ENCODE measurements at places on chromosomes 13 and 19.

- DNase-seq: no peak
Measured at GRCh38 chr13:111368091-111368490, 47.6 kb downstream of the TEX29 start.

- no peak for DNase-seq
Measured at GRCh38 chr19:2221250-2221831, 14.8 kb downstream of the PLEKHJ1 start.

GRCh38 chr13:28611654-28612131, 47.2 kb upstream of the POMP start:
- DNase-seq: no peak

DNA sequence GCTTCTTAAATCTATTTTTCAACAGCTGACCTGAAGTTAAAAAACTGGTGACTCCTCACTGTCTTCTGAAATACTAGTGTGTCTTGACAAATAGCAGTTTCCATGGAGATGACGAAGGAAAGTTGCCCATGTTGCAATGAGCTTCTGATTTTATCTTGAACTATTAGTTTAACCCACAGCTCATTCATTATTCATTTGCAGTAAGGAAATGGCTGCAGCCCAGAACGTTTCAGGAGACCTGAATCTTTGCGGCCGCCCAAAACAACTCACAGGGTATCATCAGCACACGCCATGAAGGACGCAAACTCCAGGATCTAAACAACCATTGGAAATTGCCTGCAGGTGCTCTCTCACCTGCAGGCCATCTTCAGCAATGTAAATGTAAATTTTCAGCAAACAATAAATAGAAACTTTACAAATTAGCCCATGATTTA, 142.5 kb downstream of the DCLK1 start:
- DNase-seq: no peak

GRCh38 chr19:37007587-37008220, 70.5 kb upstream of the ZNF420 start:
- DNase-seq: no peak

- no peak for DNase-seq
Measured at GRCh38 chr19:55831846-55832245, at the start of gene NLRP11. NLRP11 (minus strand) TSS chr19:55831999; CDS start chr19:55818174, 13,825 bp downstream.

DNA sequence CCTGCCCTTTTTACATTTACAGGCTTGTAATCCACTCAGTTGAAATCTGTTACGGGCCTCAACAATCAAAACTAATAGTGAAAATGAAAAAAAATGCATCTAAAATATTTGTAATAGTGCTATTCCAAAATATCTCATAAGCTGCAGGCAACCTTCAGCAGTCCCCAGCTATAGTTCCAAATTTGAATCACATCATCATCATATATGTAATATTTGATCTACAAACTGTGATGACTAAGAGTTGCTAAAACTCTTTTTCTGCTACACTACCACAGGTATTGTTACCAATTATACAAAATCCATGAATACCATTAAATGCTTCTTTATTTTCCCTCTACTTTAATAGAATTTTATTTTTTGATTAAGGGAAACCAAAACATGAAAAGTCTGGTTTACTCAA, 121.4 kb upstream of the RFC3 start:
- DNase-seq: no peak

- DNase-seq: no peak
Measured at GRCh38 chr13:46295491-46296114, 83.9 kb downstream of the LRRC63 start.

DNA sequence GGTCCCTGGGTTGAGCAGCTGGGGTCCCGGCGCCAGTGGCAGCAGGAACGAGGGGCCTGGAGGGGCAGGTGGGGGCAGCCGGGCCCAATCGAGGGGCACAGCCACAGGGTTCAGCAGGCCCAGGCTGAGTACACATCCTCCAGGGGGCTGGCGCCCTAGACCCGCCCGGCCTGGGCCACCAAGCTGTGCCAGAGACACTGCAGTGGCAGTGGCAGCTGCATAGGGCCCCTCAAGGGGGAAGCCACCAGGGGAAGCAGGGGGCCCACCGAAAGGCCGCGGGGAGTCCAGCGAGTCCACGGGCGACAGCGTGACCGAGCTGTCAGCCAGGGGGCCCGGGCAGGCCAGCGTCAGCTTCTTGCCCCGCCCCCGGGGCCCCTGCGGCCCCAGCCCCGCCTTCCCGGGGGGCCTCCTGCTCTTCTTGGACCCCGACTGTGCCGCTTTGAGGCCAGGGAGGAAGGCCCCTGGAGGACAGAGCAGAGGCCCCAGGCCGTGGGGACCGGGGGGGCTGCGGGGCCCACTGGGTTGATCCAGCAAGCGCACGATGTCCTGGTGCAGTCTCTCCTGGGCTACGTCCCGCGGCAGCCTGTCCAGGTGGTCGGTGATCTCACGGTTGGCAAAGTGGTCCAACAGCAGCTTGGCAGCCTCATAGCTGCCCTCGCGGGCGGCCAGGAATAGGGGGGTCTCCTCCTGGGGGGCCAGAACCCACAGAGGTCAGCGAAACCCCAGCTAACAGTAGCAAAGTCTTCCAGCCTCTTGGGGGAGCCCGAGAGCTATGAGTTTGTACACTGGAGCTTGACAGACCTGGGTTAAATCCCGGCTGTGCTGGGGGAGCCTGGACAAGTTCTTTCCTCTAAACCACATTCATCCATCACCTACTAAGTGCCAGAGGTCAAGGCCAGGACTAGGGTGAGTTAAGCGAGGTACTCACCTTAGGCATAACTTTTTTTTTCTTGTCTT, 39.5 kb downstream of the NOTCH3 start:
- DNase-seq: peak; percentile 57

DNA sequence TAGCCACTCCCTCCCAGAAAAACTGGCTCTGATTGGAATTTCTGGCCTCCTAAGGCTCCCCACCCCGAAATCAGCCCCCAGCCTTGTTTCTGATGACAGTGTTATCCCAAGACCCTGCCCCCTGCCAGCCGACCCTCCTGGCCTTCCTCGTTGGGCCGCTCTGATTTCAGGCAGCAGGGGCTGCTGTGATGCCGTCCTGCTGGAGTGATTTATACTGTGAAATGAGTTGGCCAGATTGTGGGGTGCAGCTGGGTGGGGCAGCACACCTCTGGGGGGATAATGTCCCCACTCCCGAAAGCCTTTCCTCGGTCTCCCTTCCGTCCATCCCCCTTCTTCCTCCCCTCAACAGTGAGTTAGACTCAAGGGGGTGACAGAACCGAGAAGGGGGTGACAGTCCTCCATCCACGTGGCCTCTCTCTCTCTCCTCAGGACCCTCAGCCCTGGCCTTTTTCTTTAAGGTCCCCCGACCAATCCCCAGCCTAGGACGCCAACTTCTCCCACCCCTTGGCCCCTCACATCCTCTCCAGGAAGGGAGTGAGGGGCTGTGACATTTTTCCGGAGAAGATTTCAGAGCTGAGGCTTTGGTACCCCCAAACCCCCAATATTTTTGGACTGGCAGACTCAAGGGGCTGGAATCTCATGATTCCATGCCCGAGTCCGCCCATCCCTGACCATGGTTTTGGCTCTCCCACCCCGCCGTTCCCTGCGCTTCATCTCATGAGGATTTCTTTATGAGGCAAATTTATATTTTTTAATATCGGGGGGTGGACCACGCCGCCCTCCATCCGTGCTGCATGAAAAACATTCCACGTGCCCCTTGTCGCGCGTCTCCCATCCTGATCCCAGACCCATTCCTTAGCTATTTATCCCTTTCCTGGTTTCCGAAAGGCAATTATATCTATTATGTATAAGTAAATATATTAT, 6.1 kb downstream of the FOSB start:
- no peak for DNase-seq

- peak; percentile 3 for DNase-seq
Measured at GRCh38 chr13:51913421-51914136, 51.8 kb downstream of the CCDC70 start.

- no peak for DNase-seq
Measured at GRCh38 chr19:4108767-4109625, 14.9 kb downstream of the MAP2K2 start.

DNA sequence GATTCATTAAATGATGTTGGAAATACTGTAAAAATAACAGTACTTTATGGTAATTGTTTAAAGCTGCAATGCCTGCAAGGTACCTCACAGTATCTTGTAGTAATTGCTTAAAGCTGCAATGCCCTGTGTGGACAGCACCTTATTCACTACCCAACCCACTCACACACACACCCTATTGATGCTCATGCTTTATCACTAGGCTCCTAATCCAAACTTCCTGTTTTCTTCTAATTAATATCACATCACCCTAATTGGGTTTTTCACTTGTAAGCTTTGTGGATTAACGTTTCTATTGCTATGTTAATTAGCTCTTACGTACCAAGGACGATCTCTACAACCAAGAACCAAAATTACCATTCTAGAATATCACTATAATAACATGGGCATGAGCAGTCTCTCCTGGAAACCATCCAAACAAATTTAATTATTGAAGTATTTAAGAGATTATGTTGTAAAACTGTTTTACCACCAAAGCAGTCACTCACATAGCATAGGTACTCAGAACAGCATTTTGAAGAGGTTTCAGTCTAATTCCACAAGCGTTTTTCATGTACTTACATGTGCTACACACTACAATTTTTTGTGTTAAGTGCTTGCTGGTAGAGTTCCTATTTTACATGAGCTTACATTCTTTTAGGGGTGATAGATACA, 303.8 kb downstream of the PCDH9 start:
- DNase-seq: peak; percentile 46

GRCh38 chr13:31409678-31410356, 210.0 kb downstream of the B3GLCT start:
- no peak for DNase-seq

- no peak for DNase-seq
Measured at GRCh38 chr19:7301525-7301924, 7.3 kb upstream of the INSR start.

DNA sequence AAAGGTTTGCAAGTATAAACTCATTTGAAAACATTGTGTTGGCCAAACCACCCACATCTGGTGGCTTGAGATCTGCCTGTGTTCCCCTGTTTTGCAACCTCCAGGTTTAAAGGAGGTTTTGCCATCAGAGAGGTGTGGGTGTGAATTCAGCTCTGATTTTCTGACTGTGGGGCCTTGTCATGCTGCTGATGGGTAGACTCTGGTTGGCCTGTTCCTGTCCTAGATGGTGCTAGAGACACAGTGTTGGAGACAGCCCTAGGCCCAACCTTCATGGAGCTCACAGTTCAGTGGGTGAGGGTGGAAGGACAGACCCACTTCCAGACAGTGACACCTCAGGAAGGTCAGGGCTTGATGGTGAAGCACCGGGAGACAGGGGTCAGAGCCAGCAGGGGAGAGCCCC, 7.5 kb downstream of the RAB4B start:
- no peak for DNase-seq

GRCh38 chr13:53138376-53139036, 109.9 kb downstream of the OLFM4 start:
- no peak for DNase-seq

DNA sequence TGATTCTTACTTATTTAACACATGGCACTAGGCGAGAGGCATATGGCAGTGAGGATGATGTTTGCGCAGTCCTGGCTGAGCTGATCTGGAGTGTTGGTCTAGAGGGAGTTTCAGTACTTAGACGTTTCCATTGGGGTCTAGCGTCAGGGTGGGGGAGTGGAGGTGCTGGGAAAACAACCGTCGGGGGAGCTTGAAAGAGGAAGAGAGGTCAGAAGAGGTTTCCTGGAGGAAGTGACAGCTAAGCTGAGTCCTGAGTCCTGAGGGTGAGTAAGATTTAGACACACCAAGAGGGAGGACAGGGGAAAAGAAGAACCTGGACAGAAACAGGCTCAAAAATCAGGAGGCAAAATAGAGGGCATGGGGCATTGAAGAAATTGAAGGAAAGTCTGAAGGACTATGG, 81.4 kb downstream of the ALOX5AP start:
- DNase-seq: no peak

DNA sequence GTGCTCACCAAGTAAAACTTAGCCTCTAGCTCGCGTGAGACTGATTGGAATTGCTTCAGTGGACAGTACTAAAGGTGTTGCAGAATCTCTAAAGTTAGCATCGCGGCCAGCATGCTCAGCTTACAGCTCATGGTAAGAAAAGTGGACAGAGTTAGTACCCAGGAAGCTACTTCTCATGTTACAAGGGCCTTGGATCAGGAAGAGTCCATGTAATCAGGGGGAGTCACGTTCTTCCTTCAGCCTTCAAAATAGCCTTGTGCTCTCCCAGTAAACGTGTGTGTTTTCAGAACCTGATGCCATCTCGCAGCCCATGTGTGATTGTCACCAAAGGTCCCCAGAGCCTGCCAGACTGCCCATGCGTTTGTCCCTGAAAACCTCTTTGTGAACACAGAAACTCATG, 195.8 kb upstream of the RNF113B start:
- DNase-seq: no peak

DNA sequence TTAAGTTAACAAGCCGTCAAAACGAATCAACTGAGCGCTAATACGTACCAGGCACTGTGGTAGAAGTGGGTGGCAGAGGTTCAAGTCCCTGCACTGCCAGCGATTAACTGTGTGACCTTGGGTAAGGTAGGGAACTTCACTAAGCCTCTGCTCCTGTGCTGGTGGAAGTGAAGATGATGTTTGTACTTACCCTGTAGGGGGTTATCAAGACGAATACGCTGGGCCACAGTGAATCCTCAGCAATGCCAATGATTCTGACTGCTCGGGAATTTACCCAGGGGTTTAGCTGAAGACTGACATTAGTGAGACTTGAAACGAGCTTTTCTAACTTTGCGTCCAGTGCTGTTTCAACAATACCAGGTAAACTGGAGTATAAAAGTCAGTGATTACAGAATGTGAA, 305.3 kb downstream of the FGF9 start:
- DNase-seq: no peak

DNA sequence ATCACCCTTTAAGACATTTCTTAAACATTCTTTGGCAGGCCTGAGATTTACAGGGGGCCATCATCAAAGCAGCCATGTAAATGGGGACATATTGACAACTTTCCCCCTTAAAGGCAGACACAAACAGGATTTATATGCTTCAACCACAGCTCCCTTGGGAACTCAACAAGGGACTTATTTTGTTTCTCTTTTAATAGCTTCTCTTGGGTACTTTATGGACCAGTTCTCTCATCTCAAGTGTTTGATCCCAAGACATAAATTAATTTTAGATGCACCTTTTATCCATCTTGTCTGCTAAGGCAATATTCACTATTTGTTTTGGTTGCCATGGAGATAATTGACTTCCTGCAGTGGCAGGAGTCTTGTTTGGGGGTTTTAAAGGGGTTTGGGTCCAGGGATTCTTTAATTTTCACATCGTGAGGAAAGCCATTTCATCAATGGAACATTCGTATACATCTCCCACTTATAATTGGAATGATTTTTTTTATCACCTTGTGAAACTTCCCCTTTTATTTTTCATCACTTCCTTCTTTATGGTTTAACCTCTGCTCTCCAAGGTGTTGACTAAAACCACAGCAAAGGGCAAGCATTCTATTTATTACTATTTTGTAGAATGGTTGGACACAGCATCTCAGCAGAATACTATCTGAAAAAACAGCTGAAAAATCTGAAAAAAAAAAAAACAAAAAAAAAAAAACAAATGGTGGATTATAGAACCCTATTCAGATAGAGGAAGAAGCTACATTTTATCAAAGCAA, 726.0 kb downstream of the DIAPH3 start:
- no peak for DNase-seq

GRCh38 chr13:57017357-57017756, 123.4 kb upstream of the PRR20A start:
- no peak for DNase-seq

GRCh38 chr13:58876473-58876872, 1244.9 kb downstream of the PCDH17 start:
- no peak for DNase-seq

GRCh38 chr19:7521551-7522071, 813 bp upstream of the MCOLN1 start:
- DNase-seq: no peak

GRCh38 chr13:110108348-110109139, 198.4 kb downstream of the COL4A1 start:
- DNase-seq: no peak

GRCh38 chr19:43406297-43406696, 8.4 kb upstream of the TEX101 start:
- DNase-seq: no peak

- no peak for DNase-seq
Measured at GRCh38 chr13:48346583-48346982, 43.0 kb downstream of the RB1 start.

Measured in NCI-H1694 treated with DMSO at 0.1 percent for 48 hours (cell line).